ENCODE measurements at places on chromosomes 6 and 20. TPM values are rescaled to one million over a fixed set of nuclear protein-coding genes. Genes with fewer than 3 reads are reported as not detected.

DNA sequence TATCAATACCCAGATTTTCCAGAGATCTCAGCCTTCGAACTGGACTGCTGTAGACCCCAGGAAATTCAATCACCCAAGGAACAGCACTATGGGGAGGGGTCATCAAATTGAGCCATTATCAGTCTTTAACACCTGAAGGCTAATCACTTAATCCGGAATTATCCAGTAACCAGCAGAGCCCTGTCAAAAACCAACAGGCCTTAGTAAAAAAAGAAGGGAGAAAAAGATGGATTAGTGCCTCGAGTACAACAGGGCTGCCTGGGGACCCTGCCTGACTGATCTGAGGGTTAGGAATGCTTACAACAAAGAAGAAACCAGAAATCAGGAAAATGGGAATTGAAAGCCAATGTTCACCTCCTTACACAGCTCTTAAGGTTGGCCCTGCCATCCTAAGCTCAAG lies 7.6 kb downstream of the RRAGD start:
- DNase-seq: no peak

DNA sequence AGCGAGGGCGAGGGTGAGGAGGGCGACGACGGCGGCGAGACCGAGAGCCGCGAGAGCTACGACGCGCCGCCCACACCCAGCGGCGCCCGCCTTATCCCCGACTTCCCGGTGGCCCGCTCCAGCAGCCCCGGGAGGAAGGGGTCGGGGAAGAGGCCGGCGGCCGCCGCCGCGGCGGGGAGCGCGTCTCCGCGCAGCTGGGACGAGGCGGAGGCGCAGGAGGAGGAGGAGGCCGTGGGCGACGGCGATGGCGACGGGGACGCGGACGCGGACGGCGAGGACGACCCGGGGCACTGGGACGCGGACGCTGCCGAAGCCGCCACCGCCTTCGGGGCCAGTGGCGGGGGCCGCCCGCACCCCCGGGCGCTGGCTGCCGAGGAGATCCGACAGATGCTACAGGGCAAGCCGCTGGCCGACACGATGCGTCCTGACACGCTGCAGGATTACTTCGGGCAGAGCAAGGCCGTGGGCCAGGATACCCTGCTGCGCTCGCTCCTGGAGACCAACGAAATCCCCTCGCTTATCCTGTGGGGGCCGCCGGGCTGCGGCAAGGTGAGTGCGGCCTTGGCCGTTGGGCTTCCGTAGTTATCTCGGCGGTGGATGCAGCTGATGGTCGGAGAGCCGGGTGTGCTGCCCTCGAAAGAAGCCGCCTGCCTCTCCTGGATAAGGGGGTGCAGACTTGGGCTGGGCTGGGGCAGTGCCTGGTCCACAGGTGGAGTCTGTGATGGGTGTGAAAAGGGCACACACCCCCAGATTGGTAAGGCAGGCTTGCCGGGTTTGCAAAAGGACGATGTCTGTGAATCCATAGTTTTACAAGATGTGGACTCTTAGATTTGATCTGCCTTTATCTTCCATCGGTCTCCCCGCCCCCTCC lies 938 bp downstream of the WRNIP1 start:
- DNase-seq: no peak

DNA sequence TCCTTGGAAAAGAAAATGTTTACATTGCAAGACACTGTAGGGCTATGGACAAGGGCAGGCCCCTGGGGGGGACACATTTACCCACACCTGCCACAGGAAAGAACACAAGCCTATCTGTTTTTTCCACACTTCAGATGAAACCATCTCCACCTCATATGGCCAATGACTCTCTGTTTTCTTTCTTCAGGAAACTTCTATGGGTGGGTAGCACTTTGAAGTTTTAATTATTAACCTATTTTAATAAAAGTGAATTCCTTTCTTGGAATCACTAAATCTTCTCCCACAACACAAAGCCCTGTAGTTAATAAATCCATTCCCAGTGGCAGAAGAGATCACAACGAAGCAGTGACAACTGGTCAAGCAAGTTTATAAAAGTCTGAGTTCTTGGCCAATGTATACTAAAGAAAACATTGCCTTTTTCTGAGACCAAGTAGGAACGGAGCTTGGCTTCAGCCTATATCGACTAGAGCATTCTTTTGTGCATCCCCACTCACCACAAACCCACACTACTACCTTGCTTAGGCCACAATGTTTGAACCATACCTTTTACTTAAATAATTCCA lies 125.1 kb upstream of the CARMIL1 start:
- no peak for DNase-seq

- DNase-seq: peak; percentile 92
Observed at GRCh38 chr6:50816115-50816675, 2.5 kb upstream of the TFAP2B start.

DNA sequence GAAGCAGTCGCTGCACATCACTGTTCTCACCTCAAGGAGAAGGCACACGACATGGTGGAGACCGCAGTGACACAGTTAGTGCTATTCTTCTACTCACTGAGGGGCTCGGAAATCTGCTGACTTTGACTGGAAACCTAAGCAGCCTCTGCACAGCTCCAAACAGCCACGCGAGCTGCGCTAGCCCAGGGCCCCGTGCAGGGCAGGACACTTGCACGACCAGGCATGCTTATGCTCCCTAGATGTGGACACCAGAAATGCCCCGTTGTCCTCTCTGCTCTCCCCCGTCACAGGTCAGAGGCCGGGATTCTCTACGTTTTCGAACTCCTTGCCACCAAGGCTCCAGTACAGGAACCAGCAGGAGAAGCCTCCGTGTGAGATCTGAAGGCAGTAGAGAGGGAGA lies 201.1 kb downstream of the WDR27 start:
- no peak for DNase-seq

DNA sequence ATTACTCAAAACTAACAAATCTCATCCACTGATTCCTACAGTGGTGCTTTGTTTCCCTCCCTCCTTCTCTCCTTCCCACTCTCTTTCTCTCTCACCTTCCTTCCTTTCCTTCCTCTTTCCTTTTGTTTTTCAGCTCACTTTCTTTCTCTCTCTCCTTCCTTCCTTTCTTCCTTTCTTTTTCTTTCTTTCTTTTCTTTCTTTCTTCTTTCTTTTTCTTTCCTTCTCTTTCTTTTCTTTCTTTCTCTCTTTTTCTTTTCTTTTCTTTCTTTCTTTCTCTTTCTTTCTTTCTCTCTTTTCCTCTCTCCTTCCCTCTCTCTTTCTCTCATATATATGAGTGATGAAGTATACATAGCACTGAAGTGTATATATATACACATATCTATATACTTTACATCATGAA lies 241.4 kb downstream of the CENPW start:
- no peak for DNase-seq

DNA sequence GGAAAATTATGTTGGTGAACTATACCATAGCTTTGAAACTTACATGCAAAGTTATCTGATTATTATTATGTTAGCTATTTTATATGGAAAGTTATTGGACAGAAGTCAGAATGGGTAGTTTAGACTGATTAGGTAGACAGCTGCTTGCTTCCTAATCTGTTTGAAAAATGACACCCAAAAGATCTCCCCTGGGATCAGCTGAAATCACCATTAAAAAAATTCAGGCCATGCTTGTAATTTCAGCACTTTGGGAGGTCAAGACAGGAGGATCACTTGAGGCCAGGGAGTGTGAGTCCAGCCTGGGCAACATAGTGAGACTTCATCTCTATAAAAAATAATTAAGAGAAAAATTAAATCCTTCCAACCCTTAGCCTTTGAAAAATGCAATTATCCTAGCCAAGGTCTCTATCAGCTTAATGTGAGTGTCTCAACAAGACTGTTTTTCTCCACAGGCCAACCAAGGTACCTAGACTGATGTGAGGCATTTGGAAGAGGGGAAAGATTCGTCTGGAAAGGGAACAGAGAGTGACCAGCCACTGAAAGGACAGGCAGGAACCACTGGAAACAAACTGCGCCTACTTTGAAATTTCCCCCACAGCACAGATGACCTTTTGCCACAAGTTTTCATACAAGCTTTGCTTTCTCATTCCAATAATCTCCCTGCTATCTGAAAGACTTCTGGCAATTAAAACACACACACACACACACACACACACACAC lies 232.3 kb downstream of the GMPR start:
- DNase-seq: no peak

- no peak for DNase-seq
Observed at GRCh38 chr20:33875055-33875454, 63.9 kb downstream of the CHMP4B start.

DNA sequence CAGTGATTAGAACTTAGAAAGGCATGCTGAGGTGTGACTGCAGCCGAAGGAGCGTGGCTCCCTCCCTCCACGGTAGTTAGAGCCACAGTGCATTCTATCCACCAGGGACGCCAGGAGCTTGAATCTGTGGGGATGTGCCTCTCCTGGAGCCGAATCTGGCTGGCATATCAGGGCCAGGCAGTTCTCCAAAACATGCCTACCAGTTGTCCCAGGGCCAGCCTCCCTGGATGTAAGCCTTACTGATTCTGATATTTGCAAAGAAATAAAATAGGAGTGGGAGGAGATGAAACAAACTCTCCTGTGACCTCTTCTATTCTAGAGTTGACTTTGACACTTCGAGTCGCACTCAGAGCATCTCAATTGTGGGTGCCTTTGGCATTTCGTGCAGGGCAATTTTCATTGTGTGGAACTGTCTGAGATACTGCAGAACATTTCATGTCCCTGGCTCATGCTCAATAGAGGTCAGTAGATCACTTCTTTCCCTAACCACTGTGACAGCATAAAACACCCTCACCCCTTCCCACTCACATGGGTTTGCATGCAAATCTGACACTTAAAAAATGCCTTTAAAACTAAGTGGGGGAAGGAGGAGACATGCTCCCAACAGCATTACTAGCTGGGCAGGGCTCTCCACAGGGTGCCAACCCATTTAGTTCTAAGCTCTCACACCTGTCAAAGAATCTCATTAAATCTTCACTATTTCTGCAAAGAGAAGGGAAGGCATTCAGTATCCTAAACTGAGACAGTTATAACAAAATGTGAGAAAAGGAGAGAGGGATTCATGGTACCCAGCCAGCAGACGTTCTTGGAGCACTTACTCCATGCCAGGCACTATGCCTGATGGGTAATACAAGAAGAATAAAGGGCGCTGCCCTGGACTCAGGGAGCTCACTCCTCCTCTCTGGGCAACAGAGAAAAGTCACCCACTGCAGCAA lies 378.9 kb downstream of the PREX1 start:
- no peak for DNase-seq

GRCh38 chr6:3911614-3912336 lies 62.6 kb downstream of the FAM50B start:
- no peak for DNase-seq

- no peak for DNase-seq
Observed at GRCh38 chr6:48110436-48111142, 408 bp downstream of the PTCHD4 start.

GRCh38 chr6:131250122-131250521 lies 114.9 kb downstream of the AKAP7 start:
- no peak for DNase-seq

DNA sequence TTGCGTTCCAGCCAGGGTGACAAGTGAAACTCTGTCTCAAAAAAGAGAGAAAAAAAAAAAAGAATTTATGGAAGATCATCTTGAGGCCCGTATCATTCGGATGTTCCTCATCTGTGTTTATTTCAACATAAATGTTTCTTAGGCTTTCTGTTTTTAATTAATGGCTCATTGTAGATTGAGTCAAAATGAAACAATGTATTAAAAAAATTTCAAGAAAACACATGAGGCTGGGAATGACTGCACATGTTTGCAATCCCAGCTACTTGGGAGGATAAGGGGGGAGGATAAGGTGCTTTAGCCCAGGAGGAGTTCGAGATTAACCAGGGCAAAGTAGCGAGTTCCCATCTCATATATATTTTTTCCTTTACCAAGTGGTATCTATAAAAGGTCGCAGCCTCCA lies 47.3 kb downstream of the ITCH start:
- no peak for DNase-seq

DNA sequence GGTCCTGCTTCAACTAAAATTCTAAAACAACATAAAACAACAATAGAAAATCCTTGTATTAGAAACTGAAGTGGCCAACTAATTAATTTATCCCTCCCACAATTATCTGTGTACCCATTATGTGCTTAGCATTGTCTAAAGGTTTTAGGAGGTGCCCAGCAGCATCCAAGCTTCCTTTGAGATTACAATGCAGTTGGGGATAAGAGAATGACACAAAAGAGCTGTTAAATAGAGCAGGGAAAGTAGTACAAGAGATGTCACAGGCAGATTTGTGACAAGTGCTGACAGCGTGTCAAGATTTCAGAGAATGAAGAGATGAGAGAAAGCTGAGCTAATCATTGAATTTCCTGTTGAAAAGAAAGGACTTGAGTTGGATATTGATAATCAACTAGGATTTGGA lies 204.8 kb downstream of the OTOR start:
- no peak for DNase-seq

GRCh38 chr6:96795481-96795880 lies 41.8 kb downstream of the GPR63 start:
- no peak for DNase-seq

The SSTR4 gene
- not detected for total RNA-seq

The SLC22A16 gene
- not detected for total RNA-seq

The SLC22A1 gene
- 1.0 TPM for total RNA-seq

The UBD gene
- total RNA-seq: not detected

The NRN1 gene
- total RNA-seq: 0.21 TPM

The DEFB129 gene
- total RNA-seq: not detected

The TP53TG5 gene
- not detected for total RNA-seq

The SPATS1 gene
- not detected for total RNA-seq

The PRPH2 gene
- not detected for total RNA-seq

The PRRT1 gene
- total RNA-seq: 2.1 TPM
